ENCODE measurements at places on chromosomes 13 and 19.

DNA sequence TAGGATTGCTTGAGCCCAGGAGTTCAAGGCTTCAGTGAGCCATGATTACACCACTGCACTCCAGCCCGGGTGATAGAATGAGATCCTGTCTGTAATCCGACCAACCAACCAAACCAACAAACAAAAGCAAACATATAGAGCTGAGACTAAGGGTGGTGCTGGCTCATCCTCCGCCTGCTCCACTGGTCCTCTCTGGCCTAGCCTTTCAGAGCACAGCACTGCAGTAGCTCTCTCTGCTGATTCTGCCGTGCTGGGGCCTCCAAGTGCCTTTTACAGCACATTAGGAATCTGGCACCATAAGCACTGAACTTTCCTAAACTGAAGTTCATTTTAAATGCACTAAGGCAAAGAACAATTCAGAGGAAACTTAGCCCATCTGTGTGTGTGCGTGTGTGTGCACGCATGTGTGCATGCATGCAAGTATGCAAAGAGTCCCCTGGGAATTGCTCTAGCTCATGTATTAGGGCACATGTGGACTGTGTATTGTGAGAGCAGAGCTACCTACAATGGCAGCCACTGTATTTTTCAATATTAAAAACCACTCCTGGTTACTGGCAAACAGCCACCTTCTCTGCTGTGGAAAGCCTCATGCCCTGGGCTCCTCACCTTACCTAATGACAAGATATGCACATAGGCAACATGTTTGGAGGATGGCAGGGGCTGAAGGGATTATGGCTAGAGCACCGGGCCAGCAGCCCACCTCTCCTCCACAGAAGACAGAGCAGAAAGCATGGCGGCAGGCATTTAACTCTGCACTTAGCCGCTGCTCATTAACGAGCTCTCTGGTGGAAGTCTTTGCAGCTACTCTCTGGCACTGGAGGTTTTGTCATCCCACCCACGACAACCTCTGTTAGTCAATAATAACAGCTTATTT is 223.1 kb upstream of the TSHZ3 start:
- DNase-seq, result no peak

DNA sequence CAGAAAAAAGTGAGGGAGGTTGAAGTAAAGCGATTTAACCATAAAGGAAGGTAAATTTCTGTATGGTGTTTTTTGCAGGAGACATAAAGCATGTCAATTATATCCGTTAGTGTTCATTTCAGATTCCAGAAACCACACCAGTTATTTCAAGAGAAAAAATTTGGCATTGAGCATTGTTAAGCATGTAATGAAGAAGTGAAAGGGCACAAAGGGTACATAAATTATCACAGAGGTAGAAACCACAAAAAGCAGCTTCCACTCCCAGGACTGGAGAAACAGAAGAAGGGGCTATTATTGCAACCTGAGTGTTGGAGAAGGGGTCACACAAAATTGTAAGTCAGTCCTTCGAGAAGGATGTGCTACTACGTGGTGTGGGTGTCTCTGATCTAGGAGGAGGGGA is 72.2 kb upstream of the DACH1 start:
- DNase-seq, result no peak

- no peak for DNase-seq
Observed at GRCh38 chr13:97726664-97727280, 226.7 kb upstream of the IPO5 start.

DNA sequence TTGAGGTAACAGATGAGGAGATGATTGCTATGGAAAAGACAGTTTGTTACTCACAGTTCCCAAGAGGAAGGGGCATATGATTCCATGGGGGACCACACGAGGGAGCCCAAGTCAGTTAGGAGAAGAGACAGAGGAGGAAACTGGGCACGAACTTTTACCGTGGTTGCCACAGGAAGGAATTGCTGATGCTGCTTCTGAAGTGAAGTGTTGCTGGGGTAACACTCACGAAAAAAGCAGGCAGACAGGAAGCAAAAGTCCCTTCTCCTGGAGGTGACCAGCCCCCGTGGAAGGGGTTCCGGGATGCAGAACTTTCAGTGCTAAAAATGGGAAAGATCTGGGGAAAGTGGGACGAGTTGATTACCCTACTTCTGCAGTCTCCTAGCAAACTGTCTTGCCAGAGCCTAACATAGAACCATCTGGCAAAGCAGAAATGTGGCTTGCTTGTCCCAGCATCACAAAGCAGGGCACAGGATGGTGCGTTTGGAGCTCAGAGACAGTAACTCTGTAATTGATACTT is 35.4 kb upstream of the MAP3K10 start:
- no peak for DNase-seq

- no peak for DNase-seq
Observed at GRCh38 chr13:45715351-45715750, 13.2 kb downstream of the CBY2 start.

GRCh38 chr19:10424011-10424637 is 3.8 kb downstream of the PDE4A start:
- no peak for DNase-seq
